SJSA1 (cell line): ENCODE measurements at places on chromosomes 12 and 14. TPM values are rescaled to one million over a fixed set of nuclear protein-coding genes. Genes with fewer than 3 reads are reported as not detected.

DNA sequence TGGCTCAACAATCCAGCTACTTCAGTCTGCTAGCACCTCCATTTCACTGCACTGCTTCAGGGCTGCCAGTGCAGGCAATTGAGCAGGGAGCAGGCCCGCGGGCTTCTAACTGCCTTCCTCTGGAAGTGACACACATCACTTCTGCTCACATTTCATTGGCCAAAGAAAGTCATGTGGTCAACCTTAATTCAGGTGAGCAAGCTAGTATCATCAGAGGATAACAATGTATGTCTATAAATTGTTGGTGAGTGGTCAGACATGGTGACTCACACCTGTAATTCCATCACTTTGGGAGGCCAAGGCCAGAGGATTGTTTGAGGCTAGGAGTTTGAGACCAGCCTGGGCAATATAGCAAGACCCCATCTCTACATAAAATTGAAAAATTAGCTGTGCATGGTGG, 22.3 kb upstream of the CHGA start:
- DNase-seq = no peak

DNA sequence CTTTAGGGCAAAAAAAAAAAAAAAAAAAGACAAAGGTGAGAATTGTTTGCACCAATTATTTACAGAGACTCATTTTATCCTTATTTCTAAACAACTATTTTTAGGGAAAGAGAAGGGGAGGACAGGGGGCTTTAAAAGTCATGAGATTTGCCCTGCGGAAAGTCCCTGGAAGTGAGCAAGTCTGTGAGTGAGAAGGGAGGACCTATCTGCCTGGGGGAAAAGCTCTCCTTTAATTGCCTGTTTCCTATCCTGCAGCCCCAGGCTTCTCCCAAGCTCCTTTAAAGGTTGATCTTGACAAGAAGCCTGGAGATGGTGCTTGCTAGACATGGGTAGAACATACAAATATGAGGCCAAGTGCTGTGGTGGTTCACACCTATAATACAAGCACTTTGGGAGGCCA, 8.3 kb upstream of the CHST11 start:
- DNase-seq = no peak

DNA sequence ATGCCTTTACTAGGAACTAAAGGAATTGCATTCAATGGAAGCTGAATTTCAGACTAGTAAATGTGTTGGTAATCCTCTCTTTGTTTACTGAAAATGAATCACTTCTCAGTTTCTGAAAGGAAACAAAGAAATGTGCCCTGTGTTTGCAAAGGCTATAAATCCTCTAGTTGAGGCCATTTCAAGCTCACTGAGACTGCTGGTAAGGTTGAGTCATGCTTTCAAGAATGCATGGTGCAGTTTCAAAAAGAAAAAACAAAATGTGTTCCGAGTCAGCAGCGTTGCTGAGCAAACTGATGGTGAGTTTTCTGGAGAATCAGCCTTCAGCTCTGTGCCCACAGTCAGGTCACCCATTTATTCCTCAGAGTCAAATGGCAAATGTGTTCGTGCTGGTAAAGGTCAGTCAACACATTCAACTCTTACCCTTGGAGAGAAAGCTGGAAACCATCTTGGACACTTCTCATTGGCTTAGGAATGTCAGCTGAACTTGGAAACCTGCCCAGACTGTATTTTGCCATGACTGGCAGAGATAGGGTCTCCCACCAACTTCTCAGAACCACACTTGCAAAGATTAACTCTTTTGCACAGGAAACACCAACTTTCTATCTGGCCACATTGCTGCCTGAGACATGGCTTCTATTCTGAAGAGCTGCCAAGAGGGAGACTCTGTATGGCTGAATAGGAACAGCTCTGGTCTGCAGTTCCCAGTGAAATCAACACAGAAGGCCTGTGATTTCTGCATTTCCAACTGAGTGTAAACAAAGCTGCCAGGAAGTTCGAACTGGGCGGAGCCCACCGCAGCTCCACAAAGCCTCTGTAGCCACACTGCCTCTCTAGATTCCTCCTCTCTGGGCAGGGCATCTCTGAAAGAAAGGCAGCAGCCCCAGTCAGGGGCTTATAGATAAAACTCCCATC, 484.4 kb downstream of the ATP23 start:
- peak; percentile 94 for DNase-seq

Gene CLEC2D
- total RNA-seq = 3.4 and 6.9 TPM in 2 replicates

DNA sequence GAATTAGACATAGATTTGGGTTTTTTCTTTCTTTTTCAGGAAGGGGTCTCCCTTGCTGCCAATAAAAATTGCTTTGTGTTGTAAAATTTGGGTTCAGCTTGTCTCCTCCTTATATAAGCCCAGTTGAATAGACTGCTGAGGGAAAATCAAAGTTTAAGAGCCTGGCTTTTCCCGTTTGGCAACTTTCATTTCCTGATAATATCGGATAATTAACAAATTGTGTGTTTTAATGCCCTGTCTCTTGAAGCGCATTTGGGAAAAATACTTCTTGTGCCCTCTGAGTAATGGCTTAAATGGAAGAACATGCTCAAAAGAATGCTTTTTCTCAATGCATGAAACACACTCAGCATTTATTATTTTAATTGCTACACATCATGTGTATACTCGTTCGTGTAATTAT, 198.0 kb upstream of the DCN start:
- DNase-seq = no peak

DNA sequence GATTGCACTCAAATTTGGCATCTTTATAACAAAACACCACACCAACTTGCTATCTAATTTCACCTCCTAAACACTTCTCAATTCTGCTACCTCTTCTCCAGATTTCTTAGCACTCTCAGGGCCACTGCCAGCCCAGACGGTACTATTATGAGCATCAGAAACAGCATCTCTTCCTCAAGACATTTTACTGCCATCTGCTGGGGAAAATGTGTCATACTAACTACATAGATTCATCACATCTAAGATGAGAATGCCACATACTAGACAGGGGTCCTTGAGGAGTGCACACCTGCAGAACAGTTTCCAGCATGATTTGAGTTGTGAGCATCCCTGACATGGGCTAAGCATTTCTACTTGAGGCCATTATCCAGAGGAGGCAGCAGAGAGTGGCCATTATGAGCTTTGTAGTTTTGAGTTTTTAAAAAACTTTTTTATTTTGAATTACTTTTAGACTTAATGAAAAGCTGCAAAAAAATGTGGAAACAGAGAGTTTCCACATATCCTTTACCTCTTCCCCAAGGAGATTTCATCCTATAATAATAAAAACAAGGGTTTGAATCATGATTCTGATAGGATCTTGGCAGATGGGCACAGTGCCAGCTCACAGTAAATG, 15.1 kb upstream of the GRIP1 start:
- peak; percentile 52 for DNase-seq

GRCh38 chr12:49959685-49960473, 1.8 kb upstream of the AQP5 start:
- peak; percentile 68 for DNase-seq

GRCh38 chr12:97312570-97313135, 150.0 kb upstream of the RMST start:
- no peak for DNase-seq

DNA sequence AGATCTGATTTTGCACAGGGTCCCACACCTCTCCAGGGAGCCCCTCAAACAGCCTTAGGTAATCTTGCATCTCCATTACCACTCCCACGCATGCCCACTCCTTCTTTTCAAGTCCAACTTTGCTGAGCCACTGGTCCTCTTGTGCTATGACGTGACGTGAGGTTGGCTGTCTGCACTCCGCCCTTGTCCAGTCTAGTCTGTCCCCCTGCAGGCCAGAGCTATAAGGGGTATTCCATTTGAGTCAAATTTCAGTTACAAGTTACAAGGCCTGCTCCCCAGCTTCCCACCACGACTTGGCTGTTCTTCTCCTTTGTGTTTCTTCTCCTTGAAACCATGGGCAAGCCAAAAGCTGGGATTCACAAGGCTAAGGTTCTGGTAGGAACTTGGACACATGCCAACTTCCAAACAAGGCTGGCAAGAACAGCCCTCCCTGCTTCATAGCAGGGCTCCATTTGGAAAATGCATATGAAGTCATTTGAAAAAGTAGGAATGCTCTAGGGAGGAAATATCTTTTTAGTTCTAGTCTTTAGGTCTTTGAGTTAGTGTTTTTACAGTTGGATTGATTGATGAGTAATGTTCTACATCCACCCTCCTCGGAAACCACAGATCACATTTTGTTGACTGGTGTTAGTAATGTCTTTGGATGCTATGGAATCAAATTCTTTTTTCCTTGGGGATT, 49.1 kb downstream of the KCNA1 start:
- DNase-seq = no peak

Gene ZNF641
- total RNA-seq = 9.9 and 12.8 TPM in 2 replicates

DNA sequence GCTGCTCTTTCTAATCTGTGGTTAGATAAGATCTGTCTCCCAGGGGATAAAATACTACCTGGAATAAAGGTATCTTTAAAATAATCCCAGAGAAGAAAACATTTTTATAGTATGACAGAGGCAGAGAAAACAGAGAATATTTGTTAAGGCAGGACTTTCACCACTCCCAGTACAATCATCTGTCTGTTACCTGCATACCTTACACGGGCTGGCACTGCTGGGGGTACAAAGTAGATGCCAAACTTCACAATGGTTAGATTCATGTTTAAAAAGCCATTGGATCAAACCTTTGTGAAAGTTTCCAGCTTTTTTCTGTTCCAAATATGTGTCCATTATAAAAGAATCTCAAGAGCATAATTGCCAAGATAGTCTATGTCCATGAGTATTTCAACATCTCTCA, 273.6 kb upstream of the BTG1 start:
- DNase-seq = no peak

GRCh38 chr12:105341010-105341409, 10.5 kb downstream of the C12orf75 start:
- DNase-seq = no peak

- DNase-seq = no peak
Measured at GRCh38 chr12:33044447-33044846, 147.9 kb upstream of the PKP2 start.

GRCh38 chr14:36538051-36538450, 18.0 kb upstream of the NKX2-1 start:
- no peak for DNase-seq

- peak; percentile 39 for DNase-seq
Measured at GRCh38 chr14:103518422-103519042, 4.1 kb downstream of the CKB start.

Gene TUBA1B
- 4,389 and 5,186 TPM in 2 replicates for total RNA-seq

Gene KRT71
- not detected in 2 replicates for total RNA-seq

GRCh38 chr12:10807186-10807585, at the start of gene TAS2R8:
Gene TAS2R8 (minus strand): TSS chr12:10807286. CDS start chr12:10806980, 306 bp downstream.
- DNase-seq = no peak

Gene CERS5
- 23.1 and 36.3 TPM in 2 replicates for total RNA-seq

- DNase-seq = no peak
Measured at GRCh38 chr14:45140661-45141187, 5.0 kb downstream of the FANCM start.

- no peak for DNase-seq
Measured at GRCh38 chr14:50917449-50917848, 26.8 kb downstream of the PYGL start.

DNA sequence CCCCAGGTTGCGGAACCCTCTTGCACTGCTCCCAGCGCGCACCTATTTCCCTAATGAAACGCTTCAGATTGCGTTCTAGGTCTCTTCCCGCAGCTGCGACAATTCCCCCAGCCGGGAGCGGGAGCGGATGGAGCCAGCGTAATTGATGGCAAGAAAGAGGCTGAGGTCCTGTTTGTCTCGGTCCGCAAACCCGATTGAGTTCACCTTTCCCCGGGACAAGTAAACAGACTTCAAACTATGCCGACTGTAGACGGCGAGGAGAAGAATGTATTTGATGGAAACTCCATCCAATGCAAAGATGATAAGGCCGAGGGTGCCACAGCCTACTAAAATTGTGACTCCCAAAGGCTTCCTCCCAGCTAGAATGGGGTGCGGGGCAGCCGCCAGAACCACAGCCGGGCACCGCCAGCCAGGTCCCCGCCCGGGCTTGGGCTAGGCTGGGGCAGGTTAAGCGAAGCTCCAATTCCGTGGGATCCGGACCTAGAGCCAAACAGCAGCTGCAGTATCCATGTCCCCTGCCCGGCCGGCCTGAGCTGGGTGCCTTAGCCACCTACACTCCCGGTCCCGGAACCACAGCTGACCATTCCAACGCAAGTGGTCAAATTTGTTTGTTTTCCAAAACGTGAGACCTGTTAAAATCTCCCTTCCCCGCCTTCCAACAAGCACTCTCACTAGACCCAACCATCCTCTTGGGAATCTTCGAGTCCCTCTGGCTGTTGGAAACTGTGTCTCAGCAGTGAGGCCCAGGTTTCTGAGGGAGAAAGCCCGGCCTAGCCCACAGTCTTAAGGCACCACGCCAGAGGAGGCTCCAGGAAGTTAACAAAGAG, 5.5 kb downstream of the NKX2-1 start:
- DNase-seq = no peak

Gene ABHD12B
- total RNA-seq = not detected in 2 replicates

GRCh38 chr12:1703771-1704722, 13.2 kb downstream of the ADIPOR2 start:
- DNase-seq = no peak

Gene ART4
- 0.03 and 0.08 TPM in 2 replicates for total RNA-seq

DNA sequence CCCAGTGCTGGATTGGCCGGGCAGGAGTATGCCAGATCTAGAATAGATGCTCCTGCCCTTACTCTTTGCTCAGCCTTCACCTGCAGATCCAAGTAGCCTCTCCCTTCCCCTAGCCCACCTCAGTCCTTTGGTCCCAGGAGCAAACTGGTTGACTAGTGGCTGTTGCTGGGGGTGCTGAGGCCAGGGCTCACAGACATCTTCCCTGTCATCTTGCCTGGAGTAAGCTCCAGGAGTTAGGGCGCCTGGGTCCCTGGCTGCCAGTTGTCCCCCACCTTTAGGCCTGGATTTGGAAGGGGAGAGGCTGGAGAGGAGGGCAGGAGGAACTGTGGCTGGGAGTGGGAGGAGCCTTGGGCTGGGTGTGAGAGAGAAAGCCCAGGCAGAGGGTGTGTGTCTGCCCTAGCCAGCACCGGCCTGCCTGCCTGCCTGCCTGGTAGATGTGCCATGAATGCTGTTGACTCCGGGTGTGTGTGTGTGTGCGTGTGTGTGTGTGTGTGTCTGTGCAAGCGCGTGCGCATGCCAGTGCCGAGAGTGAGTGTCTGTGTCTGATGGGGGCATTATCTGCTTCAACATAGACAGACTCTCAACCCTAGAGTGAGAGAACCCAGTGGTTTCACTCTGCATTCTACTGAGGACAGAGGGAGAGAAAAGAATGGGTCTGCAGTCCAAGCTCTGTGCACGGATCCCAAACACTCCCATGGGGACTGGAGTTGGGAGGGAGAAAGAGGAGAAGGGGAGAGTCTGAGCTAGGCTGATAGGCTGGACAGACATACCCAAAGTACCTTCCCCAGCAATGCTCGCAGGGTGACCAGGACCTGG, 845 bp upstream of the RARG start:
- no peak for DNase-seq

DNA sequence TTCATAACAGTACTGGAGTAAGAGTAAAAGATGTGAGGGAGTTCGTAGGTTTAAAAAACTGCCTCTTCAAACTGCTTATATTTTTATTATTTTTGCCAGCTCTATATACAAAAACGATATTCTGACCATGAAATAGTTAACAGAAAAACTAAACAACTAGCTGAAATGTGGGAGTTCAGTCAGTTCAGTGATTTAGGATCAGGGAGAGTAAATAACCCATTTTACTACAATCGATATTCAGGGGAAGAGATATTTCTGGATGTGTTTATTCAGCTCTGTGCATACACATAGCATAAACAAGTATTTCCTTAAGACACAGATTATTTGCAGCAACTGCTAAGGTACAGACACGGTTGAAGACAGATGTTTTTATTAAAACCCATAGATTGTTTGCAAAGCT, 470.9 kb downstream of the TMTC2 start:
- DNase-seq = no peak

- DNase-seq = no peak
Measured at GRCh38 chr12:111401167-111401605, 4.5 kb upstream of the SH2B3 start.

Gene GLIPR1L2
- 0.13 TPM in 1 of 2 replicates, not detected in the other for total RNA-seq

GRCh38 chr12:70221626-70222025, 21.6 kb upstream of the CNOT2 start:
- no peak for DNase-seq
